ENCODE measurements at places on chromosomes 11 and 22. TPM values are rescaled to one million over a fixed set of nuclear protein-coding genes. Genes with fewer than 3 reads are reported as not detected.

The CARD10 gene
- 10.8 TPM for polyA plus RNA-seq

DNA sequence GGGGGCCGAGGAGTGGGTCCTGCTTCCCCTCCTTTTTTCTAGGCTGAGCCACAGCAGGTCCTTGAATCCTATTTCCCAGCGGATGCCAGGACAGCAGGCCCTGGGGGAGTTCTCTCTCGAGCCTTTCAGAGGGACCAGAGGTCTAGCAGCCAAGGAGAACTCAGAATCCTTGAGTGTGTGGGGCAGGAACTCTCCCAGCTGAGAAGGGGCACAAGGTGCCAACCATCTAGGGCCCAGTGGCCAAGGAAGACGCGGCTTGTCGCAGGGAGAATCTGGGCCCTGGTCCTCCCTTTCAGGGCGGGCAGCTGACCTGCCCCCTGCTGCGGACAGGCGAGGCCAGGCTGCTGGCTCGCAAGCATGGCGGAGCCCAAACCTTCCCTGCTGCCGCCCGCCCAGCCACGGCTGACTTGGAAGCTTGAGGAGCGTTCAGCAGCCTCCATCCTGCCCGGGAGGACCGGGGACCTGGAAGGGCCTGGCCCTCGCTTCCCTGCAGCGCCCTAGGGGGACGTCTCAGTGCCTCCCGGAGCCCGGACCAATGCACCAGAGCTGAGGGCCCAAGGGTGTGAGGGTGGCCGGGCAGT is 972 bp upstream of the TSSC4 start:
- DNase-seq, result no peak

The MMP27 gene
- not detected for polyA plus RNA-seq

DNA sequence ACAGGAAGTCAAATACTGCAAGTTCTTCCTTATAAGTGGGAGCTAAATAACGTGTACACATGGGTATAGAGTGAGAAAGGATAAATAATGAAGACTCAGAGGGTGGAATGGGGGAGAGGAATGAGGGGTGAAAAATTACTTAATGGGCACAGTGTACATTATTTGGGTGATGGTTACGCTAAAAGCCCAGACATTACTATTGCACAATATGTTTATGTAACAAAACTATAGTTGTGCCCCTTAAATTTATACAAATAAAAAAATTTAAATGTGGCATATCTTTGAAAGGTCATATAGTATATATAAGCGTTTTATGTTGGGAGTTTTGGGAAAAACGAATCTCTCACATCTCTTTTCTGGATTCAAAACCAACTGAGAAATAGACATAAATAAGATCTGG is 96.1 kb downstream of the KIF18A start:
- no peak for DNase-seq

- DNase-seq, result no peak
Observed at GRCh38 chr11:19204836-19205235, 3.1 kb upstream of the CSRP3 start.

The C11orf16 gene
- not detected for polyA plus RNA-seq

The CARNS1 gene
- polyA plus RNA-seq, result 73.3 TPM

DNA sequence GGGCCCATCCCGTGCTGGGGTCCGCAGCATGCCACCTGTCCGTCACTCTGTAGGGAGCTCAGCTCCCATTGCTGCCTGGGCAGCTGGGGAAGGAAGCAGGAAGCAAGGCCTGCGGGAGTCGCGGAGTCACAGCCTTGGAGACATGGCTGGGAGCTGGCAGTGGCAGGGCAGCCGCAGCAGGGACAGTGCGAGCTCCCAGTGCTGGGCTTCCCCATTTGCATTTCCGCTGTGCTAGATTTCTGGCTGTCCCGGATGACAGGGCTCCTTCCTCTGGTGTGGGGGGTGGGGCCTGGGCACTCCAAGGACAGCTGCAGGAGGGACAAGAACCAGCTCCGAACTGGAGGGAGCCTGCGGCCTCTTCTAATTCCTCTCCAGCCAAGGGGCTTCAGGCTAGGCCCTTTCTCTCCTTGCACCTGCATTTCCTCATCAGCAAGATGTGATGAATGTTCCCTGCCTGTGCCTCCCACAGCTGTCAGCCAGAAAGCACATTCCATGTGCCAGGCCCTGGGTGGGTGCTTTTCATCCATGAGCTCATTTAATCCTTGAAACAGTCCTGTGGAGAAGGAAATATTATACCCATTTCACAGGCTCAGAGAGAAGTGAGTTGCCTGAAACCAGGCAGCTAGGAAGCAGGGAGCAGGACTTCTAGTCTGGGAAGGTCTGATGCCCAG is 48.0 kb downstream of the MYO7A start:
- DNase-seq, result no peak

The UBQLN3 gene
- not detected for polyA plus RNA-seq

DNA sequence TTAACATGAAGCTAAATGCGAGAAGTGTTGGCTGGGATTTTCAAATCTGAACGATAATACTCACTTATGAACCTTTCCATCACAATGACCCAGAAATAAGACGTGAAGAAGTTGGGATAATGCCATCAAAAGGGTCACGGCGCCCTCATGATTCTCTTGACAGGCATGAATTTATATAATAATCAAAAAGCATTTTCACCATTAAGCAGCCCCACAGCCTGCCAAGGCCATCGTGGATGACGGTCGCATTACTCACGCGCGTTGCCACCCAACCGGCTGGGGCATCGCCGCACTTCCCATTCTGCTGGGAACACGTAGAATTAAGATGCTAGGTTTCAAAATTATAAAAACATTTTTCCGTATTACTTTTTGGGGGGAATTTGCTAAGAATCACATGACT is 18.9 kb upstream of the GAL start:
- no peak for DNase-seq

The MIOX gene
- polyA plus RNA-seq, result 0.15 TPM

DNA sequence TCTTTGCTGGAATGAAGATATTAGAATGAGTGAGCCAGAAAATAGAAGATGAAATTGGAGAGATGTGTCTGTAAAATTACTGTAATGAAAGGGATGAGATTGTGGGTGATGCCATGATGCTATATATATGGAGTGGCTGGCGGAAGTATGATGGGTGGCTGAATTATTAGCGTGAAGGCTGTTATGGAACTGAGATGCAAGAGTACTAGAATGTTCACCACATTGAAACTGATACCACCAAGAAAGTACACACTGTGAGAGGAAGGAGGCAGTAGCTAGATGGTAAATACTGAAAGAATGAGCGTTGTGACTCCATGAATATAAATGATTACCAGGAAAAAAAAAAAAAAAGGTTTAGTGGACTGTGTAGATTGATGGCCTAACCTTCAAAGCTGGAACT is 411.9 kb downstream of the CNTN5 start:
- DNase-seq, result no peak

DNA sequence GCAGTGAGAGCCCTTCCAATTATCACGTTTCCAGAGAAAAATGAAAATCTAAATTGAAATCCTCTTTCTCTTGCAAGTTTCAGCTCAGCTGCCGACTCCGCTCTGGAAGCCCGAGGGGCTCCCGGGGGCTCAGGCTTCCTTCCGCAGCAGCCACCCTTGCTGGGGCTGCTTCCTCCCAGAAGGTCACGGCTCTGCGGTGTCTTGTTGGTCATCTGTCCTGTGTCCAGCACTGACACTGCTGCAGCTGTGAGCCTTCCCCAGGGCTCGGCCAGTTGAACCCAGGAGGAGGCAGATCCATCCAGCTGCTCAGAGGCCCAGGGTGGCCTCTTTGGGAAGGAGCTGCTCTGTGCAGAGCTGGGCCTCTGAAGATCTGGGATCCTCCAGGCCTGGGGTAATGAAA is 1337.2 kb downstream of the TBC1D22A start:
- DNase-seq, result no peak

The NOX4 gene
- polyA plus RNA-seq, result 2.5 TPM

The TIGD3 gene
- 0.34 TPM for polyA plus RNA-seq

The CCDC88B gene
- polyA plus RNA-seq, result 3.9 TPM

DNA sequence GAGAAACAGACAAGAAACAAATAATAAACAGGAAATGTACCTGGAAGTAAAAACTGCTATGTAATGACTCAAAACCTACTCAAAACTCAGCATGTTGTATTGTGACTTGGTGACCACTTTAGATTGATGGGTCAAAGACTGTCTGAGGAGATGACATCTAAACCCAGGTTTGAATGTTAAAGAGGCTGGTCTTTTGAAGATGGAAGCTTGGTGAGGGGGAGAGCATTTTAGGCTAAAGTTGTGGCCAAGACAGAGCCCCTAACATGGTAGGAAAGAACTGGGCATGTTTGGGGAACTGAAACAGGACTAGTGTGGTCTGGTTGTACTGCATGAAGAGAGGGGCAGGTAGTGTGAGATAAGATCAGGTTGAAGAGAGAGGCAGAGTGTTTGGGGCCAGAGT is 85.3 kb upstream of the MYO18B start:
- DNase-seq, result no peak

The PDGFD gene
- polyA plus RNA-seq, result 16.5 TPM

The SMC1B gene
- polyA plus RNA-seq, result 0.11 TPM
